ENCODE measurements at places on chromosomes 2 and 18. TPM values are rescaled to one million over a fixed set of nuclear protein-coding genes. Genes with fewer than 3 reads are reported as not detected.

Gene TXNL4A
- total RNA-seq, result 147 TPM

GRCh38 chr2:165462443-165462842 lies 7.1 kb upstream of the CSRNP3 start:
- DNase-seq, result no peak

- no peak for DNase-seq
Observed at GRCh38 chr2:12721566-12722446, 5.1 kb downstream of the TRIB2 start.

DNA sequence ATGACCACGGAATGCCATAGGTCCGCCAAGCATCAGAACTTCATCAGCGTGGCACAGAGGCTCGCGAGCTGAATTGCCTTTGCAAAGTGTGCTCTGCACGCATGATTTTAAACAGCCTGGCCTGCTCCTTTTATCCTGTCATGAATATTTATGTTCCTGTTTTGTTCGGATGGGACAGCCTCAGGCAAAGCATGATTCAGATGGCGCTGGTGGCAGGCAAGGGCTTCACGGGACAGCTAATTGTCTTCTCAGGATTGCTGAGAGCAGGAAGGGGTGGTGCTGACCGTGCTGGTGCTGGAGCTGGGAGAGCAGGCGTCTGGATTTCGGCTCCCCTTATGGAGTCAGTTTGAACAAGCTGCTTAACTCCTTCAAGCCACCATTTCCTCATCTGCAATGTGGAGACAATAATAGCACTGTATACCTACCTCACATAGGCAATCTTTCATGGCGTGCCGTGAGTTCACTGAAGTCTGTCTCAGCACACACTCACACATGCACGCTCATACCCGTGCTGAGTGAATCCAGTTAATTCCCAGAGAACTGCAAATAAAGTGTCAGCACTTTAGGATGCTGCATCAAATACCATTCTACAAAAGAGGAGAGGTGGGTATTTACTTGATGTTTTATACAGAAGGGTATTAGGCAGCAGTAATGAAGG lies 79.7 kb upstream of the APCDD1 start:
- no peak for DNase-seq

GRCh38 chr2:146235158-146235557 lies 1609.7 kb upstream of the ACVR2A start:
- DNase-seq, result no peak

GRCh38 chr18:5918205-5918858 lies 23.0 kb upstream of the TMEM200C start:
- DNase-seq, result no peak

All from endothelial cell of umbilical vein (primary cell).